ENCODE measurements at places on chromosomes 16 and 17. TPM values are rescaled to one million over a fixed set of nuclear protein-coding genes. Genes with fewer than 3 reads are reported as not detected.

Gene OR1G1
- total RNA-seq: not detected

Gene PCTP
- total RNA-seq: 19.8 TPM

Gene DNAJA3
- total RNA-seq: 70.9 TPM

Gene OVCA2
- total RNA-seq: 76.9 TPM

Gene RCVRN
- not detected for total RNA-seq

Gene OTOP3
- total RNA-seq: not detected

Gene HES7
- total RNA-seq: 3.6 TPM

Gene HBQ1
- total RNA-seq: 6.1 TPM

Gene RHBDL3
- total RNA-seq: 4.1 TPM

All from A549 treated with dexamethasone at 1 μM for 4 hours (cell line).